CD8-positive, alpha-beta memory T cell (primary cell): ENCODE measurements at places on chromosomes 3 and 15. TPM values are rescaled to one million over a fixed set of nuclear protein-coding genes. Genes with fewer than 3 reads are reported as not detected.

DNA sequence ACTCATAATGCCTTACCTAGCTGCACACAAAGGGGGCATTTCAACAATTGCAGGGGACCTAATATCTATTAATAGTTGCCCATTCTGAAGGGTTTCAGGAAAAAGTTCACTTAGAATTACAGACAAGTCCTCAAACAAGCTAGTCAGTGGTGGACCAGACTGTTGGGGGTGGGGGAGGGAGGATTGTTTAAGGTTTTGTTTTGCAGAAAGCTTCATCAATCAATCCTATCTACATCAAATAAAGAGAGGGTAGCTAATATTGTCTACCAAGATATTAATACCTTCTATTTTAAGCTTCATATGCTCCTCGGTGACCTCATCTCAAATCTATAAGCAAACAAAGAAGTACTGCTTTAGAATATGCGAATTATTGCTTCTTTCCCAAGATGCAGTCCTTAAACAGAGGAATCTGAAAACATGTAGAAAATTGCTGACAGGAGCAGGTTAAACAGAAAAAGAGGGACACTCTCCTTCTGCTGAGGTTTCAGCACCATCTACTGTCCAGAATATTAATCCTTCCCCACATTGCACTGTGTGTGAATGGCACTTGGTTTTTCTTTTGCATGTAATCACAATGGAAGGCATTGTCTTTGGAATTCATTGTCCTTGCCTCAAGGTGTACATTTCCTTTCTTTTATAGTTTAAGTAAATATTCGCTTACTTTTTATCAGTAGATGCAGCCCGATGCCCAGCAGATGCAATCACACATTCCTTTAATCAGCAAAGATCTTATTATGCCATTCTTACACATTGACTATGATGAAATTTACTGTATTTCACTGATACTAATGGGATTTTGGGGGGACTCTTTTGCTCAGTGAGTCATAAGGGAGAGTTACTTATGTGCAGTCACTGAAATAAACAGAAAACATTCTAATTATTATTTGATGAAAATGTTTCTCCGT is 94.7 kb downstream of the IL5RA start:
- DNase-seq, result no peak
- no peak overlapping the region for H3K4me3 ChIP-seq
- H3K4me1 ChIP-seq, result no peaks in the 10 kb centered on the region
- no peak overlapping the region for H3K27ac ChIP-seq
- no peaks in the 10 kb centered on the region for H3K36me3 ChIP-seq

DNA sequence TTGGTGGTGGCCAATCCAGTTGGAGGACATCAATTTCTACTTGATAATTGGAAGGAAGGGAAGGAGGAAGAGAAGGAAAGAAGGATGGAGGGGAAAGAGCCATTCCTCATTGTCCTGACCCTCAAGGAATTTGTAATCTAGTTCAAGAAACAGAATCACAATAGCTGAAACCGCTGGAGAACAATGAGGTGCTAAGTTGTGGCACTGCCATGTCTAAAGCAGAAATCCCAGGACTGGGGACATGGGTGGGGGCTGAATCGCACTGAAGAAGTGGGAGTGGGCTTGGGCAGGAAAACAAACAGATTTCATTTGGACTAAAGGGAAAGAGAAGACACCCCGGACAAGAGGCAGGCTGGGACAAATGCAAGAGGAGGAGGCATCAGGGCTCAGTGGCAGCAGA is 183.6 kb downstream of the UACA start:
- DNase-seq, result no peak
- H3K36me3 ChIP-seq, result no peaks in the 10 kb centered on the region
- H3K27ac ChIP-seq, result no peak overlapping the region

GRCh38 chr3:120678984-120679383 is 3.1 kb downstream of the HGD start:
- H3K4me1 ChIP-seq, result no peaks in the 10 kb centered on the region
- no peaks in the 10 kb centered on the region for H3K27me3 ChIP-seq

Gene SLC26A6
- 26.4 TPM for total RNA-seq

Gene ARNT2
- total RNA-seq, result 0.11 TPM

Gene C3orf70
- not detected for total RNA-seq
